ENCODE measurements at places on chromosomes 1 and 21. TPM values are rescaled to one million over a fixed set of nuclear protein-coding genes. Genes with fewer than 3 reads are reported as not detected.

GRCh38 chr1:5903031-5903430, 89.2 kb downstream of the NPHP4 start:
- DNase-seq = no peak

- no peak for DNase-seq
These were observed 37.2 kb upstream of the EPHA8 start for GRCh38 chr1:22526098-22526497.

DNA sequence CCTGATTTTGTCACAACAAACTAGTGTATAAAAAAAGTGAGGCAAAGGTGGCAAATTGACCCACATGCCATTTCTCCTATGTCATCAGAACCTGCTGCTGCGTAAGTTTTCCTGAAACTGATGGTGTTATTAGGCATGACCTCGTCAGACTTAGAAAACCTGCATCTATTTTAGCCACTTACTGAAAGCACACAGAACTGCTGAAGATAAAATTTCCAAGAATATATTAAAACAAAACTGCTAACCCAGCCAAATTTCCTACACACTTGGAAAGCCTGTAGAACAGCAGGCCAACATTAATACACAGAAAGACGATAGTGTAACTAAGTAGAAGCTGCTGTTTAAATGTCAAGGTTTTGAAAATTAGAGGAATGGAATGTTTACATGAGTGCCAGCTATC, 674.5 kb upstream of the CXADR start:
- no peak for DNase-seq

DNA sequence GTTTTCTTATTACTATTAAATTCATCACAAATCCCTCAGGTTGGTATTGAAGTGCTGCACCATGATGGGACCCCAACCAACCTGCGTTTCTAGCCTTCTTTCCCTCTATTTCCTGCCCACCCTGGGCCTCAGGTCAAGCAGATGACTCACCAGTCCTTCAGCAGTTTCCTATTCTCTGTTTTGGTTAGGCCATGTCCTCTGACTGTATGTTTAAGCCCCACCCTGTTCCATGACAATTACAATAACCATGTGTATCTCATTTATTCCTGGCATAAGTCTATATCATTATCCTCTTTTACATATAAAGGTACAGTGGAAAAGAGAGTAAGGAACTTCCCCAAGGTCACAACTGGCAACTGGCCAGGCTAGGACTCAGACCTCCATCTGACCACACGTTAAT, 5.3 kb upstream of the FAM78B start:
- no peak for DNase-seq

- DNase-seq = no peak
These were observed 1292.6 kb downstream of the BRINP3 start for GRCh38 chr1:189185097-189185496.

DNA sequence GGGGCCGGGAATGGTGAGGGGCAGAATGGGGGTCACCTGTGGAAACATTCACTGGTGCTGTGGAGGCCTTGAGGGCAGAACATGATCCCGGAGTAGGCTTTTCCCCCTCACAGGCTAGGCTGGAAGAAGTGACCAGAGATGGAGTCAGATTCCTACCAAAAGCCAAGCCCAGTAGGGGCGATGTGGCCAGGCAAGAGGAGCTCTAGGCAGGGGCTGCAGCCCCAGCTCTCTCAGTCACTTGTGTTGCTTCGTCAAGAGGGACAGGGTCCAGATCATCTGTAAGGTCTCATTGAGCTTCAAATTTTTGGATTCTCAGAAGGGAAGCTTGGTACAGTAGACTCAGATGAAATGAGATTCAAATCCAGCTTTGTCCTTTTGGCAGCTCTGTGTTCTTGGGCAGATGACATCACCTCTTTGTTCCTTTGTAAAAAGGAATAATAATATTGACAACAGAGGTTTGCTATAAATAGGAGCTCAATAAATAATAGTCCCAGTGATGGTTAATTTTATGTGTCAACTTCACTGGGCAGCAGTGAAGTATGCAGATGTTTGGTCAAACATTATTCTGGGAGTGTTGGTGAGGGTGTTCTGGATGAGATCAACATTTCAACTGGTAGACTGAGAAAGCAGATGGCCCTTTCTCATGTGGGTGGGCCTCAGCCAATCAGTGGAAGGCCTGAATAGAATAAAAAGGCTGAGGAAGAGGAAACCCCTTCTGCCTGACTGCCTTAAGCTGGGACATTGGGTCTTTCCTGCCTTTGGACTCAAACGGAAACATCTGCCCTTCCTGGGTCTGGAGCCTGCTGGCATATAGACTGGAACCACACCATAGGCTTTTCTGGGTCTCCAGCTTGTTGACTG, 324.7 kb upstream of the USP24 start:
- no peak for DNase-seq

GRCh38 chr1:35863136-35863535, 19.9 kb upstream of the AGO1 start:
- DNase-seq = no peak

DNA sequence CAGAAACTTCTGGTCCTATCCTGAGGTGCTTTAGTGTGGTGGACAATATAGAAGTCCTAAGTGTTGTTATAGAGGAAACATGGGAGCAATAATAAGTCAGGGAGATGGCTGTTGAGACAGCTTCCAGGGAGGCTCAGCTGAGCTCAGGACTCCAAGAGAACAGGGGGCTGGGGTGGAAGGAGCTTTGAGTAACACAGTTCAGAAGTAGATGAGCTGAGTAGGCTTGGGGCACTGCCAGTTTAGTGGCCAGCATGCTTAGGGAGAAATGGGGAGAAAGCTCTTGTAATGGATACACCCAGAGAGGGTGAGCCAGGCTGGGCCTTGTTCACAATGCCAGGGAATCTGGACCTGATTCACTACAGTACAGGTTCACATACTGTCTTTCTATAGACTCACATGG, 201.6 kb downstream of the DAB1 start:
- DNase-seq = no peak

GRCh38 chr1:46133181-46133658, 791 bp upstream of the PIK3R3 start:
- DNase-seq = no peak

DNA sequence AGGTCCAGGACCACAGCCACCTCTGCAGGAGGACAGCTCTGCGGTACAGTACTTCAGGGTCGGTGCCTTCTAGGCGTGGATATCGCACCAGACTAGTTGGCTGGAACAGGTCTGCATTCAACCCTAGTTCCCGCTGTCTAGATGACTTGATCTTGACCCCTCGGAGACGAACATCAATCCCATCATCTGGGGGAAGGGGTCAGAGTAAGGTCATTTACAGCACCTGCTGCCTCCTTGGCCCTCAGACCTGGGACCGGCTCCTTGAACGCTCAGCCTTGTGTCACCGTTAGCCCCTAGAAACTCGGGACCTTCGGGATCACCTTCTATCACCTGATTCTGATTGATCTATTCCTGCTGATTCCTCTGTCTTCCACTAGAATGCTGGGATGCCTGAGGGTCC, 2.6 kb downstream of the HECTD3 start:
- DNase-seq = no peak

GRCh38 chr1:177088966-177089365, 75.5 kb downstream of the ASTN1 start:
- no peak for DNase-seq

DNA sequence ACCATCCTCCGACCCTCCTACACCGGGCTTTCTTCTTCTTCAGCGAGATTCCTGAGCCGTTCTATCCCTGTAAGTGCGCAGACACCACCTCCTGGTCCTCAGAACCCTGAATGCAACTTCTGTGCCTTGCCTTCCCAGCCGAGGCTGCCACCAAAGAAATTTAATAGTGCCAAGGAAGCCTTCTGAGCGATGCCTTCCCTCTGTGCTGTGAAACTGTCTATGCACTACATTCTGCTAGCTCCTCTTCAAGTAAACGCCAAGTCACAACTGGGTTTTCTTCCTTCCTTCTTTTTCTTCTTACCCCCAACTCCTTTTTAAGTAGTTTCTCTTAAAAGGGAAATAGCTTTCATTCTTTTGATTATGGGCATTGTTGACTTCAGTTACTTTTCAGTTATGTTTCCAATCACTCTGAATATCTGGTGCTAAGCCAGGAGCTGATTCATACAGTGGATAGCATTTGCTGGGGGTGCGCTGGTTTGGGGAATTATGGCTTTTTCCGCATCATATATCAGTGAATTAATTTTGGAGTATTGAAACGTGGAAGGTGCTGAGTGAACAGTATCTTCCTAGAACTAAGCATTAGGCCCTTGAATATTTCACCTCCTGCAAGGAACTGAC, 38.6 kb upstream of the GPR88 start:
- DNase-seq = no peak

DNA sequence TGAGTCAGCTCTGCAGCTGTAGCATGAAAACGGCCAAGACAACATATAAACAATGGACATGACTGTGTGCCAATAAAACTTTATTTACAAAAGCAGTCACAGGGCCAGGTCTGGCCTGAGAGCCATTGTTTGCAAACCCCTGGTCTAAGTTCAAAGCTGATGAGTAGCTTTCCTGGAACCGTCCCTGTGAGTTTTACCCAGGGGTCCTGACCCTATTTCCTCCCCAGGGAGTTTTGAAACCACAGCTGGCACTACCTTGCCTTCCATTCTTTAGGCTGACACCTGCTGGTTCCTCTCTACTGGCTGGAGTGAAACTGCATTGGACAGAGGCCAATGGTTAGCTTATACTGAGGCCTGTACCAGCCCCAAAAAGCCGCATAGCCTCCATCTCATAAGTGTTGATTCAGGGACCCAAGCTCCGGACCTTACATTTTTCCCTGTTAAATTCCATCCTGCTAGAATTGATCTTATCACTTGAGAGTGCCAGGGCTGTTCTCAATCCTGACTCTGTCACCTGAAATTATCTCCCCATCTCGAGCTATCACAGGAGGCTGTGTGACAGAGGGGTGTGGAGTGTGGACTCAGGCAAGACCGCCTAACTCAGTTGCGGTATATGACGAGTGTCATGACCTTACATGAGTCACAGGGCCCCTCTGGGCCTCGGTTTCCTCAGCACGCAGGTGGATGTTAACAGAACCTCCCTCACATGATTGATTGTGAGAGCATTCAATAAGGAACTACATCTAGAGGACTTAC, 343.6 kb downstream of the NPHP4 start:
- DNase-seq = no peak

DNA sequence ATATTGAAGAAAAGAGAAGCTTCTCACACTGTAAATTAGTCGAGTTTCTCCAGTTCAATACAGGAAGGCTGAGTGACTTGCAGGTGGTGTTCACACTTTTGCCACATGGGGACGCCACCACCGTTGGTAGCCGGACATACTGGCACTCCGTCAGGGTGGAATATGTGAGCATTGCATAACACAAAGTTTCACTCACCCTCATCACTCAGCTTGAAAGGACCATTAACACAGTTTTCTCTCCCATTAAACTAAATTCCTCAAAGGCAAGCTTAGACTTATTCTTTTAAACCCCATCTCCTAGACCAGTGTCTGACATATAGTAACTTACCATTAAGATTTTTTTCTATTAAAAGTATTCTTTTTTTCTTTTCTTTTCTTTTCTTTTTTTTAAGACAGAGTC, 105.3 kb upstream of the SERBP1 start:
- no peak for DNase-seq

- no peak for DNase-seq
These were observed 4.6 kb downstream of the RCC1 start for GRCh38 chr1:28510273-28510969.

GRCh38 chr1:47843781-47844557, 153.2 kb downstream of the TRABD2B start:
- DNase-seq = no peak

DNA sequence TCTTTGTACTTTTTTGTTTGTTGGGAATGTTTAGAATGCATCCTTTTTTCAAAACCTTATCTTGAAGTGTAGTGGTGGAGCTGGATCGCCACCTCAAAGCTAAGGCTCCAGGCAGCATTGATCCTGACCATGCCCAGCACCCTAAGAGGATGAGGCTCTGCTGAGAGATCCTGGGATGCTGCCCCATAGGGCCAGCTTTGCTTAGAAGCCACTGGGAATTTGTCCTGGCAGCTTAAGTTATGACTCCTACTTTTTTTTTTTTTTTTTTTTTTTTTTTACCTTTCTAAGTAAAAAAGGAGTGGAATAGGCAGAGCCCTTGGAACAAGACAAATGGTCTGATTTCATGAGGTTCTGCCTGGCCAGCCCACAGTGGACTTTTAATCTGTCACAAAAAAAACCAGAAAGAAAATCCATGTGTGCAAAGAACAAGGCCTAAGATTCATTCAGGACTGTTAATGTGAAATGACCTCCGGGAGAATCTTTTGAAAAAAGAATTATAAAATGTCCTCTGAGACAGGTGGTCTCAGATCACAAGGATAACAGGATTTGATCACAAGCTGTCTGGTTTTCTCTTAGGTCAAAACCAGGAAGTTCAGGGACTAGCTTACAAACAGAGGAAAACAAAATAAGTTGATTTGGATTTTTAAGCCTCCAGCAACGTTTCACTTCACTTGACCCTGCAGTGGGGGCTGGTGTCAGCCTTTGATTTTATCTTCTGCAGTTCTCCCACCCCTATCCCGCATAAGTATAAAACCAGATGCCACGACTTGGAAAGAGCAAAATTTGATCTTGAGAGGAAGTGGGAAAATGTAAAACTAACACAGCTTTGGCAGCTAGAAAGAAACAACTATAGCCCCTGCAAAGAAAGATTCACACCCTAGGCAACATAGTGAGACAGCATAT, 25.9 kb upstream of the RAP1A start:
- no peak for DNase-seq

- no peak for DNase-seq
These were observed 95.7 kb upstream of the WNT4 start for GRCh38 chr1:22238356-22239224.

- no peak for DNase-seq
These were observed 9.1 kb upstream of the LCE2D start for GRCh38 chr1:152654110-152654509.

DNA sequence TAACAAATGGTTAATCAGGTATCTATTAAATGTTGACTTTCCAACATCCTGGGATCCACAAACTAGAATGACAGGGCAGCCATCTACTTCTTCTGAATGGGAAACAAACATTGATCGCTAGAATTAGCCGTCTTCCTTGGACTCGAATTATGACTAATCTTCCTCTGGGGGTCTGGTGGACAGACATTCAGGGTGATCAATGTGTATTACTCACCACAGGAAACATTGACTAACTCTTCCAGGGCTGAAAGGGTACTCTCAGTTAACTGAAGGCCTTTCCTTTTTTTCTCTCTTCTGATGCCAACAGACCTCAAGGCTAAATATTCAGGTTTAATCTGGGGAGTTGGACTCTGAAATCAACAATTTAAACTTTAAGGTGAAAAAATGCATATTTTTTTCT, 9.5 kb downstream of the NOL9 start:
- no peak for DNase-seq

DNA sequence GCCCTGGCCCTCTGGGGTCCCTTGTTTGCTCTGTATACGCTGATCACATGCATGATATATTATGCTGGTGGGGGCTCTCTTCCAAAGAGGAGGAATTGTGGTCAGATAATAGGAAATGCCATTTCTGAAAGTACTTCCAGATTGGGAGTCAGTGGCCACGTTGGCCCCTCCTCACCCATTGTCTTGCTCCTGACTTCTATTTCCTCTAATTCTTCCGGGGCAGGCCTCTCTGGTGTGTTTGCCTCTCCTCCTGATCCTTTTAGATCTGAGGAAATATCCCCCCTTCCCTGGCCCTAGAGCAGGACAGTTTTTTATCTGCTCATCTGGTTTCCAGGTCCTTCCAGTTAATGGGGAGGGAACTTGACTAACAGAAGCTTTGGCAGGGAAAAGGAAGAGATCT, 2.9 kb downstream of the VANGL2 start:
- DNase-seq = no peak

The RNU1-3 gene
- total RNA-seq = under 0.01 TPM

The LRRC53 gene
- total RNA-seq = not detected

The OVAAL gene
- not detected for total RNA-seq

The CYP4A22 gene
- not detected for total RNA-seq

The FCRL6 gene
- 0.76 TPM for total RNA-seq
